ENCODE measurements at places on chromosomes 12 and 14.
A peak's percentile ranks its signal among the peaks of the same experiment; 100 is the strongest.

- DNase-seq, result no peak
Measured at GRCh38 chr14:104267895-104268294, 129.5 kb downstream of the KIF26A start.

- no peak for DNase-seq
Measured at GRCh38 chr14:80978403-80978802, 23.0 kb downstream of the TSHR start.

GRCh38 chr12:115351514-115352077 lies 667.6 kb upstream of the TBX3 start:
- no peak for DNase-seq

DNA sequence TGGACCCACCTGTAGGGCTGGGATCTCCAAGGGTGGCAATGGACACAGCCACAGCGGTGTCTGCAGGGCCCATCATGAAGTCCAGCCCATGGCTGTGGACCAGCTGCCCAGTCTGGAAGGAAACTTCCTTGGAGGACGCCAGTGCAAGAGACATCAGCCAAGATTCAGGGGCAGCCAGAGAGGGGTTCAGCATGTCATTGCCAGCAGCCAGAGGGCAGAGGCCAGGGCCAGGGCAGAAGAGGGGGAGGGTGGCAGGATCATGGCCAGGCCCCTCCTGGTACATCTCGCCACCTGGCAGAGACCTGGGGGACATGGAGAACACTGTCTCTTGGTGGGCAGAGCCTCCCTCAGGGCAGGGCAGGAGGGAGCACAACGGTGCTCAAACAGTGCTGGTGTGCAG lies 10.2 kb downstream of the ANHX start:
- DNase-seq, result no peak

DNA sequence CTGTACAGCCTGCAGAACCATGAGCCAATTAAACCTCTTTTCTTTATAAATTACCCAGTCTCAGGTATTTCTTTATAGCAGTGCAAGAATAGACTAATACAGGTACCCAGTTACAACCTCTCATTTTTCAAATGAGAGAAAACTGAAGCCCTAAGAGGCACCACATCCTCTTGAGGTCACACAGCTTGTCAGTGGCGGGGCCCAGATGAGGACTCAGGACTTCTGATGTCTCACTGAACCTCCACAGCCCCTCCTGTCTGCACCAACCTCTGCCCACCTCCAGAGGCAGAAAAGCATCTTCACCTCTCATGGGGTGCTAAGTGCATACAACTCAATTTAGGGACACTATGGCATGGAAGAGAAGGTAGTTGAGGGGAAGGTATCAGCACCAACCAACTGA lies 120.7 kb downstream of the CRACR2A start:
- DNase-seq, result no peak

GRCh38 chr14:77024171-77024691 lies 4.3 kb downstream of the IRF2BPL start:
- no peak for DNase-seq

DNA sequence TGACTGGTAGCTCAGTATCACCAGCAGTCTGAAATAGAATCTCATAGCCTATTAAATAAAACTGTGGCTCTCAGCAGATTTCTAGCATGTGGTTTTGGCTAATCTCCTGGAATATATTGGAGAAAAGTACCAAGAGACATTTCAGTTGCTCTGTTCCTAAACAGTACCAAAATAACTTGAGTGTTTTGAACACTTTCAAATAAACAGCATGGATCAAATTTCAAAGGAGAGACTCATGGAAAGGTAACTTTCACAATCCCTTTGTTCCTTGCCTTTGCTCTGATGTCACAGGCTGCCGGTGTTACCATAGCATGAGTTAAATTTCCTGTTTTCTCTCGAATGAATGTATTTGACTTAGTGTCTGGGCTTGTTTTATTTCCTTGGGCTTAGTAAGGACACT lies 3.4 kb downstream of the ARG2 start:
- no peak for DNase-seq

- no peak for DNase-seq
Measured at GRCh38 chr12:132044661-132045412, 95.1 kb downstream of the EP400 start.

DNA sequence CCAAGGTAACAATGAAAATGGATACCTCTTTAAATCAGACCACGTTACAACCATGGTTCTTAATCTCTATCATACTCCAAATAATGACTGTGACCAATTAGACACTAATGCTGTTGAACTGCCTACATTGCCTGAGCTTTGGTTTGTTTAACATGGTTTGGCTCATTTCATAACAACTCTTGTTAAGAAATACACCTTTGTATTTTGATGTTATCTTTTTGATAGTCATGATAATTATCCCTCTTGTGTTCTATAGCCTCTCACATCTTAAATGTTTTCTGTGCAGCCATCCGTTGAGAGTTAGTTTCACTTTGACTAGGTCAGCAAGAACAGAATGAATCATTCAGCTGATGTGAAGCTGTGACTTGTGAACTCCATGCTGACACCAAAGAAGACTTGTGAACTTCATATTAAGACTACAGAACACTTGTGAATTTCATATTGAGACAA lies 75.5 kb upstream of the RERGL start:
- no peak for DNase-seq

DNA sequence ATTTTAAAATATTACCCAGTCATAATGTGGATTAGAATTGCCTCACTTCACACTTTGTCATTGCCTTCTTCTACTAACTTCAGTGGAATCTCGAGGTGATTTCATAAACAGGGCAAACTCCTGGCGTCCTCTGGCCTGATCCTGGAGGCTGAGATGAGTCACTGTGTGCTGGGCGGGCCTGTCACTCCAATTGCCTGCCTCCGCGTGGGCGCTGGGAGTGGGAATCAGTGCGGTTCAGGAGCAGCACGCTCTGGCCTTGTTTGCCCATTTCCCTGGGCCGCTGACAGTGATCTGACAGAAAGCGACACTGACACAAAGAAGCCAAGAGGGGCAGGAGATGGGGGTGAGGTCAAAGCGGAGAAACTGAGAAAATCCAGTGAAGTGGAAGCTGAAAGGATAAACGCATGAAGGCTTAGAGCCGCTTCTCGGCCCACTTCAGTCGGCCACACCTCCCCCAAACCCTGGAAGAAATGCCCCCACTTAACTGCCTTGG lies 29.7 kb downstream of the LGR5 start:
- DNase-seq, result no peak

GRCh38 chr12:14982991-14983390 lies 10.1 kb downstream of the PDE6H start:
- no peak for DNase-seq

DNA sequence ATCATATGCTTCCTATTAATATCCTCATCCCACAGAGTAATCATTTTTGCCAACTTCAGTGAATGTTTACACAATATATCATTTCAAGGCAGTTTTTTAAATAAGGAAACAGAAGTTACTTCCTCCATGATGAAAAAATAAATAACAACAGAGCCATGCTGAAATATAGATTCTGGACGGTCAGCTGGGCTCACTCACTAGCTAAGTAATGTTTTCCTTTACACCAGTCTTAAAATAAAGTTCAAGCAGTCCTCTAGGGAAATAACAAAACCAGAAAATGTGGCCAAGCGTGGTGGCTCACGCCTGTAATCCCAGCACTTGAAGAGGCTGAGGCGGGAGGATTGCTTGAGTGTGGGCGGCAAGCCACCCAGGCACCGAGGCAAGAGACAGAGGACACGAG lies 28.7 kb downstream of the AICDA start:
- no peak for DNase-seq

DNA sequence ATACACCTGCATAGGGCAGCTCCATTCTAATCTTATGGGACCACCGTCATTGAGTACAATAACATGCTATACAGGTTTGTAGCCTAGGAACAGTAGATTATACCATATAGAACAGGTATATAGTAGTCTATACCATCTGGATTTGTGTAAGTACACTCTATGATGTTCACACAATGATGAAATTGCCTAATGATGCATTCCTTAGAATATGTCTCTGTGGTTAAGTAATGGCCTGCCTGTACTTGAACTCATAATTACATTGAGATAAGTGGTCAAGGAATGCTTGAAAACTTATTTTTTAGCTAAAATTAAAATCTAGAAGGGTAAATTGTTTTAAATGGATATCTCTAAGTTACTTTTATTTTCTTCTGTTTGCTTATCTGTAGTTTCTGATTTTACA lies 152.7 kb downstream of the SRGAP1 start:
- no peak for DNase-seq

GRCh38 chr12:57127726-57128518 lies at the start of gene LRP1:
TSS of gene LRP1 (plus strand) at chr12:57128483. CDS start at chr12:57128965, 482 bp downstream.
- DNase-seq, result peak; percentile 7

DNA sequence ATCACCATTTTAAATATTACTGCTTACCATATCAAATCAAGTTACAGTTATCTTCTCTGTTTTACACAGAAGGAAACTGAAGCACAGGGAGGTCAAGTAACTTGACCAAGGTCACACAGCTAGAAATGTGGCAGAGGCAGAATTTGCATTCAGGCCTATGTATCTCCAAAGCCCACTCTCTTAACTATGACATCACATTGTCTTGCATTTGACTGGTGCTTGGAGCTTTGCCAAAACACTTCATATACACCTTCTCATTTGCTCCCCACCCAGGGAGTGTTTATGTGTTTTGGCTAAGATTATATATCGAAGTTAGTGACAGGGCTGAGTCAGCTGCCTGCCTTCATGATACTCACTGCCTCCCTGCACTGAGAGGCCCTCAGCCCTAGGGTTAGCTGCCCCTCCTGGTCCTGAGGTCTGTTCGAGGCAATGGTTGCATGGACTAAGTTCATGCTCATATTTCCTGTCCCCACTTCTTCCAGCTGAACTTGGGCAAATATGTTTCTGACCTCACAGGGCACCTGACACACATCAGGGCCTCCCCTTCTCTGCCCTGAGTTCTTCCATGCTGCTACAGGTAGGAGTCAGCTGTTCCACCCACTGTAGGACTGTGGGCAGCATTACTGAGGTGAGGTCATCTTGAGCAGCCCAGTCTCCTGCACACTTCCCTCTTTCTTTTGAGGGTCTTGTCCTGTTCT lies 1.8 kb downstream of the GALNT6 start:
- DNase-seq, result no peak

DNA sequence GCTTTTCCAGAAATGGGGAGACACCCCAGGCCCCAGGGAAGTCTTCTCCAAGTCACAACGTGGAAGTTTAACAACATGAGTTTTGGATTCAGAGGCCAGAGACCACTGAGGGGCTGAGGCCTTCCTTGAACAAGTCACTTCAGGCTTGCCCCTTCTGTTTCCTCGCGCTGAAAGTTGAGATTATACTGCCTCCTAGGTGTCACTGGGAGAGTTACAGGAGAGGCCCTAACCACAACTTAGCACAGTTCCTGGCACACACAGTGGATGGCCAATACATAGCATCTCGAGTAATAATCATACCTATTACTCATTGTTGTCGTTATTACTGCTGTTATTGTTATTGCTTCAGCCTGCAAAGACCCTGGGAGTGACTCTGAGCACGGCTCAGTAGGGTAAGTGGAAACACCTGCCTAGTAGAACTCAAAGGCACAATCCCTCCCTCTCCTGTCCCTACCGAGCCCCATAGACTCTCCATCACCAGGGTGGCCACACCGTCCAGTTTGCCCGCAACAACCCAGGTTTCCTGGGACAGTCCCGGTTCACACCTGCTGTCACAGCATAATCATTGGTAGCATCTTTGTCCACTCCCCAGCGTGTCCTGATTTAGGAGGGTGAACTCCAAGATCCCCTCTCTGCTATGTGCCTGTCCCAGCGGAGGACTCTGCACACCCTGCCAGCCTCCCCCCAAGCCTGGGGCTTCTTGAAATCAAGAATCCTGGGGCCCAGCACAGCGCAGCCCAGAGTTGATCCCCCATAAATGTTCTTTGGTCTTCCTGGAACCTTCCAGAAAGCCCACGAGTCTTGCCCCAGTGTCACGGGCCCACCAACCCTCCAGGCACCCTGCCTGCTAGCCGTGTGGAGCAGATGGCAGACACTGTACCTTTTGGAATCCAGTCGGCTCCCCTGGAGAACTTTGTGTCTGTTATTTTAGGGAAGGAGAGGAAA lies 85.0 kb downstream of the SYNE3 start:
- DNase-seq, result no peak

GRCh38 chr14:44151130-44151820 lies 355.8 kb downstream of the FSCB start:
- no peak for DNase-seq

DNA sequence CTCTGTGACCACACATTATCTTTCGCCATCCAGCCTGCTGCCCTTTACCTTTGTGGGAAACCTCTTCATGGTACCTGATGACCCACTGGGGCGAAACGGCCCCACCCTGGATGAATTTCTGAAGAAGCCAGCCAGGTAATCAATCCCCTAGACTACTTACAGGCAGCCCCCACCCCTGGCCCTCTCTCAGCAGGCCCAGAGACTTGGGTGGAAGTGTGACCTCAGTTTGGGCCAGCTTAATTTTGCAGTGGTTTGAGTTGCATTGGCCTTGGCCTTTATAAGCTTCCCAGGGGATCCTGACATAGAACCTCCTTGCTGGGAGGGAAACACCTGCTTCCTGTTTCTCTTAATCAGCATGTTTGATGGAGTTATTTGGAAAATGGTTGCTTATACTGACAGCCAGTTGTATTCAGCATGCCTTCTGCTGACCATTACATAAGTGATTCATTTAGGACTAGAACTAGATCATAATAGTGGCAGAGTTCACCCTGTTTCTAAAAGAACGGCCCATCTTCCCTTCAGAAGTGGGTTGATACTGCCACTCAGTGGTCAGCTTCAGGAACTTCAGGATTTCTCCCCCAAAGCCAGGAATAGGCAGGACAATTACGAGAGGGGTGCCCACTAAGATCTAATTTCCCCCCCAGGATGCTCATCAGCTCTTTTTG lies 6.1 kb downstream of the SDR39U1 start:
- peak; percentile 49 for DNase-seq

DNA sequence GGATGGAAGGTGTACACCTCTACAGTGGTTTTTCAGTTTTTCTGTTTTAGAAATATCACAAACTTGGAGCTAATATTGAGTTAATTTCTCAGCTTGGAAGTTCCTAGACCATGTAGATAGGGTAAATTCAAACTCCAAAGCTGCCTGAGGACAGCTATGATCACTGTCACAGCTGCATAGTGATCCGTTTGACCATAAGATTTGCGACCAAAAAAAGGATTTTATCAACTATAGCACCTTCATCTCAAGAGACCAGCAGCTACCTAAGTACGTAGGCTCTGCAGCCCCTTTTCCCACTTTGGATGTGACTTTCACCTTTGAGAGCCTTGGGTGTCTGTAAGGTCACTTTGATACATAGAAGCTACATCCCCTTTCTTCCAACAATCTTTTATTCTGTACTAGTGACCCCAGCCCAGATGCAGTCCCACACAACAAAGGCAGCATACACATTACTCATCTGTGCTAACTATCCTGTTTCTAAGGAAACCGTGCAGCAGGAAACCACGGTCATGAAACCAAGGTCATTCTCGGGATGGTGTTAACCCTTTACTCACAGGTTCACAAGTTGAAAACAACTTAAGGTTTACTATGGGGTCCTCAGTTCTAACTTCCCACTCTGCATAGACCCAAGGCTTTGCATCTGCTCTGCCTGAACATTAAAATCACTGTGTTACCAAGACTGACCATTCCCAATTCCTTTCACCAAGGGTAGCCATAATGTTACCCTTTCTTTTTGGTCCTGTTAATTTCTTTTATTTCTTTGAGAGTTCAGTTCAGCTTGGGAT lies 75.4 kb downstream of the IFT81 start:
- no peak for DNase-seq

Measured in GDM1 (cell line).